ENCODE measurements at places on chromosomes 6 and 20. TPM values are rescaled to one million over a fixed set of nuclear protein-coding genes. Genes with fewer than 3 reads are reported as not detected.

DNA sequence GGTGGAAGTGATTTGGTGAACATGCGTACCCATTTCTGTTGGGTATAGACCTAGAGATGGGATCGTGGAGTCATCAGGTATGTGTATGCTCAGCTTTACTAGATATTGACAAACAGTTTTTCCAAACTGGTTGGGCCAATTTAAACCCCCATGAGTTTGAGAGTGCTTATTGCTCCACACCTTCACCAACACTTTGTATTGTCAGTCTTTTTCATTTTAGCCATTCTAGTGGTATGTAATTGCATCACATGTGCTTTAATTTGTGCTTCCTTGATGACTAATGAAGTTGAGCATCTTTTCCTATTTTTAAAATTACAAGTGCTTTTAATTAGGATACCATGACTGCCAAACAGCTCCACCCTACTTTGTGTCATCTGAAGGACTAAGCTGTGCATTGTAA lies 158.9 kb upstream of the AKIRIN2 start:
- DNase-seq = no peak
- no peak overlapping the region for H3K4me3 ChIP-seq
- H3K36me3 ChIP-seq = no peaks in the 10 kb centered on the region
- no peaks in the 10 kb centered on the region for H3K4me1 ChIP-seq
- no peaks in the 10 kb centered on the region for H3K27me3 ChIP-seq

GRCh38 chr6:191487-192312 lies 100.6 kb upstream of the DUSP22 start:
- no peak overlapping the region for H3K4me3 ChIP-seq
- no peak for DNase-seq
- no peaks in the 10 kb centered on the region for H3K27me3 ChIP-seq
- no peaks in the 10 kb centered on the region for H3K36me3 ChIP-seq

- DNase-seq = no peak
- no peak overlapping the region for H3K27ac ChIP-seq
- H3K27me3 ChIP-seq = no peaks in the 10 kb centered on the region
- H3K4me1 ChIP-seq = no peaks in the 10 kb centered on the region
These were observed 620.2 kb downstream of the QKI start for GRCh38 chr6:164034602-164035140.

- no peaks in the 10 kb centered on the region for H3K27me3 ChIP-seq
- H3K27ac ChIP-seq = no peak overlapping the region
- H3K4me1 ChIP-seq = no peaks in the 10 kb centered on the region
- H3K36me3 ChIP-seq = no peaks in the 10 kb centered on the region
These were observed 138.3 kb downstream of the IPCEF1 start for GRCh38 chr6:154218301-154218700.

GRCh38 chr6:73400656-73401055 lies 6.0 kb downstream of the DDX43 start:
- H3K27me3 ChIP-seq = no peaks in the 10 kb centered on the region
- DNase-seq = no peak
- no peaks in the 10 kb centered on the region for H3K4me1 ChIP-seq
- no peak overlapping the region for H3K27ac ChIP-seq
- H3K36me3 ChIP-seq = no peaks in the 10 kb centered on the region

GRCh38 chr20:39850821-39851330 lies 838.2 kb downstream of the MAFB start:
- no peak for DNase-seq
- H3K27me3 ChIP-seq = no peaks in the 10 kb centered on the region
- no peak overlapping the region for H3K27ac ChIP-seq

Gene ADGRF1
- 0.31 TPM for total RNA-seq

Gene TCF15
- total RNA-seq = not detected

Data from suprapubic skin (tissue), 4 donors.